ENCODE measurements at places on chromosomes 7 and 10. TPM values are rescaled to one million over a fixed set of nuclear protein-coding genes. Genes with fewer than 3 reads are reported as not detected.

- DNase-seq: no peak
Observed at GRCh38 chr7:80678707-80679106, 40.3 kb downstream of the CD36 start.

The MAT1A gene
- under 0.01 TPM for total RNA-seq

- no peak for DNase-seq
Observed at GRCh38 chr7:120431016-120431415, 158.0 kb downstream of the KCND2 start.

The SLC13A1 gene
- not detected for total RNA-seq

DNA sequence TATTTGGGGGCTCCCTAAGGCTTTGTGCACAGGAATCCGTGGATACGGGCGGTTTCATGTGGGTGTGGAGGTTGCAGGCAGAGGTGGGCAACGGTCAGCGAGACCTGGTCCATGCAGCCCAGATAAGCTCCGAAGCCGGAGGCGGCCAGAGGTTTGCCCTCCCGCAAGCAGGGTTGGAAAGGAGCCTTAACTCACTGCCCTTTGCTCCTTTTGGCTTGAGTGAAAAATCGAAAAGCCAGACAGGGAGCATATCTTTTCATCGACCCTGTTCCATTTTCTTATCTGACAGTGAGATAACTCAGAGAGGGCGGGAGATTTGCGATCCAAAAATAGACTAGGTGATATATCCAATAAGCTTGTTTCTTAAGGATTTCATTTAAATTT, 1.5 kb downstream of the GRM3 start:
- DNase-seq: no peak

The PPP1R9A gene
- total RNA-seq: 4.0 TPM

The LEP gene
- under 0.01 TPM for total RNA-seq

DNA sequence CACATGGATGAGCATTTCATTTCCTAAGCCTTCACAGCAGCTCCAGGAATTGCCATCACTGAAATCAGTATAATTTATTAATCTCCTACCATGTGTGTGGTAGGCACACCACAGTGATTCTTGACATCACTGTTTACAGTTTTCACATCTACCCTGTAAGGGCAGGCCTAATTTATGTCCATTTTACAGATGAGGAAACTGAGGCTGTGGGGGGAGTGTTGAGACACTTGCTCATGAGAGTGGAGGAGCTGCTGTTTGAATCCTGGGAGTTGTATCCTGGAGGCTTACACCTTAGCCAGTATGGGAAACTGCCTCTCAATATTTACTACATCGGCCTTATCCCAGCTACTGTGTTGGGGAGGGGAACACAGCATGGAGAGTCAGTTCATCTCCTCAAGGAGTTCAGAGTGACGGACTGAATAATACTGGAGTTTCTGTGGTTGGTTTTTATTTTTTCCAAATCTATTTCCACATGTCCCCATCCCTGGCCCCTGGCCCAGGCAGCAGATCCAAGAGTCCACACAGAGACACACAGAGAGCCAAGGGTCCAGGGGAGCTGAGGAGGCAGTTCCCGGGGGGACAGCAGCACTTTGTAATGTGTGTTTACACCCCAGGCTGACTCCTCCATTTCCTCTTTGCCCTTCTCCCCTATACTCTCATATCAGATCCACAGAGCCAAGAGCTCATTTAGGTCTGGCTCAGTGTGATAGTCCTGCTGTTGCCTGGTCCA, 13.2 kb downstream of the UBTD1 start:
- no peak for DNase-seq

The CLDN12 gene
- 11.0 TPM for total RNA-seq

DNA sequence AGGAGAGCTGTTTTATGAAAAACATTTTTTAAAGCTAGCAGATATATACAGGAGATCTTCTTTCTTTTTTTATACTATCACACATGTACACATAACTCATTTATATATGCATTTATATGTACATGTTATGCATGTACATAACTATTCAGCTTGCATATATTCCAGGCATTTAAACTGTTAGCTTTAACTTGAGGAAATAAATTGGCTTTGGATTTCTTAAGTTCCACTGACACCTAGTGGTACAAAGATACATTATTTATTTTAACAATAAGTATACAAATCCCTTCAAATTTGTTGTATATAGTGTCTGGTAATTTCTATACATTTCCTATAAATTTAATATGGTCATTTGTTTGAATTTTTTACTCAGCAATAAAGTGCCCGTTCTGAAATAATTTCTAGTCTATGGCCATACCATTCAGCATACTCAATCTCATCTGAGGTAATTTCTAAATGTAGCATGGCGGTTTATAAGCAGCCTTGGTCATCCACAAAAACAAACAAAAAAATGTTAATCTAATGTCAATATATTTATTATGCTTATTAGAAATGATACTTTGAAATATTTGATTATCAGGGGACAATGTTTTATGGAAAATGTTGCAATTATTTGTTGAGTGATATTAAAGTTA, 11.6 kb downstream of the ZDHHC6 start:
- DNase-seq: peak; percentile 73

DNA sequence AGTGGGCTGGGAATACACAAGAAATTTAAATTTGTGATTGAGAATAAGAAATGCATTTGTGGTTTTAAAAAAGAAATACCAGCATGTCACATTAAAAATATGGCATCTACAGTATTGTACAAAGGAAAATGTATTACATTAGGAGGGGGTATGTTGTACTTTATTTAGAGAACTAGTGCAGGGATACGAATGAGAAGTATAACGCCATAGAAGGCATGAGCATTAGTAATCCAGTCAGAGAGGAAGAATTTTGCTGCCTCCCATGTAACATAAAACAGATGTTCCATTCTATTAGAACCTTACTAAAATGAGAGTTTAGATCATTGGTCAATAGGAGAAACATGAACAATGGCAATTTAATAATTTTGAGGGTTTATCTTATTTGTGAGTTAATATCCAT, 182.2 kb downstream of the ADK start:
- no peak for DNase-seq

- no peak for DNase-seq
Observed at GRCh38 chr10:73094986-73095480, 1.6 kb downstream of the P4HA1 start.

GRCh38 chr7:16891874-16892643, 10.3 kb upstream of the AGR3 start:
- DNase-seq: no peak

The RSPH10B2 gene
- total RNA-seq: under 0.01 TPM

The MBL2 gene
- not detected for total RNA-seq

The SLC16A9 gene
- 0.81 TPM for total RNA-seq

- DNase-seq: no peak
Observed at GRCh38 chr10:133157662-133158436, 2.2 kb upstream of the KNDC1 start.

The SLC29A4 gene
- 1.3 TPM for total RNA-seq

The TMEM270 gene
- total RNA-seq: not detected

The NEBL gene
- 0.27 TPM for total RNA-seq

DNA sequence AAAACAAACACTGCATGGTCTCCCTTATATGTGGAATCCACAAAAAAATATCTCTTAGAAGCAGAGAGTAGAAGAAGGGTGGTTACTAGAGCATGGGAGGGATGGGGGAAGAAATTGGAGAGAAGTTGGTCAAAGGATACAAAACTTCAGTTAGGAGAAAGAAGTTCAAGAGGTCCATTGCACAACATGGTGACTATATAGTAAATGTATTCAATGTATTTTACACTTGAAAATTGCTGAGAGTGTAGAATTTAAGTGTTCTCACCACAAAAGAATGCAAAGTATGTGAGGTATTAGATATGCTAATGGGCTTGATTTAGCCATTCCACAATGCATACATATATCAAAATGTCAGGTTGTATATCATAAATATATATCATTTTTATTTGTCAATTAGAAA, 232.0 kb upstream of the CELF2 start:
- DNase-seq: no peak

GRCh38 chr7:158060216-158060615, 527.4 kb downstream of the PTPRN2 start:
- DNase-seq: no peak

DNA sequence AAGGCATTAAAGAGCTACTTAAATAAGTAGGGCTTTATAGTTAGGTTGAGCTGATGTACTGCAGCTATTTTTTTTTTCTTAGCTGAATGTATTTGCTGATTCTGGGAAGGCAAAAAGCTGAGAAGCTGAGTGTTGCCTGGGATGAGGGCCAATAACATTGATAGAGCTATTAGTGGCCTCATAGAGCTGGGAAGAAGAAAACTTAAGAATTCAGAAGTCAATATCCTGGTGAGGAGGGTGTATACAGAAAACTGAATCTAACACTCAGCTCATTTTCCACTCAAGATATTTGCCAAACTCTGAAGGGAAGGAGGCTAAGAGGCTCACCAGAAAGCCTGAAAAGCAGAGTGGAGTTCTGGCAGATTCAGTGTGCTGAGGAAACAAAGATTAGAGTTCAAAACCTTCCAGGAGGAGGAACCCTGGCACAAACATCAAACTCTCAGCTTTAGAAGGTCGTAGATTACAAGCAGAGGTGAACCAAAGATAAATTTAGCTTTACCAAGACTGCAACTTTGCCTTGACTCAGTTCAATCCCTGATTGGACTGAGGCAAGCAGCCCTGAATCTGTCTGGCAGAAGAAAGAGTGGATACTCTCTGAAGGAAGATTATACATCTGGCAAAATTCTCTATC, 11.3 kb downstream of the PPP1R3C start:
- DNase-seq: no peak

- no peak for DNase-seq
Observed at GRCh38 chr10:17101910-17102266, 27.7 kb downstream of the CUBN start.

DNA sequence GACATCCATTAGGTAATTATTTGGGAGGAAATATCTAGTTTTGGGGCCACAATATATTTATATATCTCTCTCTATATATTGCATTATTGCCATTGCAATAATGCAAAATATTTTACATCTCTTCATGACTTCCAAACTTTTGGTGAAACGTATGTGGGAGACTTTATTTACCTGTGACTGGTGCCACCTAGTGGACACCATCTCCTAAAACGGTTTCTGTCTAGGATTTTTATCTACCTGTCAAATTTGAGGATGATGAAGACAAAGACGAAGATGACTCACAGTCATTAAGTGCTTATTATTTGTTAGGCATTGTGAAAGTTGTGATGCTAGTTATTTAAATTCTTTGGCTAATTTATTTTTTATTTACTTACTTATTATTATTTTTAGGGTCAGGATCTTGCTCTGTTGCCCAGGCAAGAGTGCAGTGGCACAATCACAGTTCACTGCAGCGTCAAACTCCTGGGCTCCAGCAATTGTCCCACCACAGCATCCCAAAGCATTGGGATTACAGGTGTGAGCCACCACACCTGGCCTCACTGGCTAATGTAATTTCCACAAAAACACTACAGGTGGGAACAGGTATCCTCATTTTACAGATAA, 18.7 kb upstream of the CBLL1 start:
- peak; percentile 69 for DNase-seq

GRCh38 chr10:22837351-22837750, 90.5 kb upstream of the ARMC3 start:
- DNase-seq: no peak

The SLC26A5 gene
- not detected for total RNA-seq

The ABCB4 gene
- total RNA-seq: 0.27 TPM

DNA sequence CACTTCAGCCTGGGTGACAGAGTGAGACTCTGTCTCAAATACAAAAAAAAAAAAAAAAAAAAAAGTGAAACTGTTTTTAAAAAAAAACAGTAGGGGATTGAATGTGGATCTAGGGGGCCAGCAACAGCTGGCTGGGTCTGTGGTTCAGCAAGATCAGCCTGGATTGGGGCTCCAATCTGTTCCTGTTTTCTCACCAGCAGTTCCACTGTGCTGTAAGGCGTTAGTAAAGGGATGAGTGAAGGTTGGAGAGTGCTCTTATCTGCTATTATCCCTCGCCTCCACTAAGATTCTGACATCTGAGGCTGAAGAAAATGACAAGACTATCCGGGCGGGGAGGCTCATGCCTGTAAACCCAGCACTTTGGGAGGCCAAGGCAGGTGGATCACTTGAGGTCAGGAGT, 41.6 kb upstream of the GTF2IRD1 start:
- no peak for DNase-seq

The HABP2 gene
- total RNA-seq: 0.27 TPM

DNA sequence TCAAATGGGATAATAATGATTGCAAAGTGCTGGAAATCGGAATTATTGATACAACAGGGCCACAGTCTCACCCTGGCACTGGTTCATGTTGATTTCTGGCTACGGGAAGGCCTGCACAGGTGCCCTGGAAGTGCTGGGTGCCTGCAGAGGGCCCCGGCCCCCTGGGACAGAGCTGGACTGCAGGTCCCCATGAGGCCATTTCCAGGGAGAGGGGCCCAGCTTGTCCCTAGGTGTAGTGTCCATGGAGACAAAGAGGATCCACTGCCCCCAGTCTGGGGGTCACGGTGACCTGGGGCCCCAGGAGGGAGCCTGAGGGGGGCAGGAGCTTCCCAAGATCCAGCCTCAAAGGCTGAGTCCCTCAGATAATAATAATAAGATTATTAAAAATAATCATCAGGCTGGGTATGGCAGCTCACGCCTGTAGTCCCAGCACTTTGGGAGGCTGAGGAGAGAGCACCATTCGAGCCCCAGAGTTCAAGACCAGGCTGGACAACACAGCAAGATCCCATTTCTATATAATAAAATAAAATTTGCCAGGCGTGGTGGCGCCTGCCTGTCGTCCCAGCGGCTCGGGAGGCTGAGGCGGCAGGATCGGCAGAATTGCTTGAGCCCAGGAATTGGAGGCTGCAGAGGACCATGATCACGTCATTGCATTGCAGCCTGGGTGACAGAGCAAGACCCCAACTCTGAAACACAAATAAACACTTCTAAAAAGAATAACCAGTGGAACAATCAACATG, 98.1 kb downstream of the MICALL2 start:
- DNase-seq: no peak

The CALML3 gene
- total RNA-seq: not detected

The TAS2R41 gene
- 1.3 TPM for total RNA-seq

GRCh38 chr10:104349623-104350126, 4.0 kb upstream of the CFAP58 start:
- DNase-seq: no peak

GRCh38 chr10:92404612-92405418, 113.8 kb downstream of the MARCHF5 start:
- DNase-seq: no peak

The RNF148 gene
- total RNA-seq: not detected

The INA gene
- not detected for total RNA-seq

DNA sequence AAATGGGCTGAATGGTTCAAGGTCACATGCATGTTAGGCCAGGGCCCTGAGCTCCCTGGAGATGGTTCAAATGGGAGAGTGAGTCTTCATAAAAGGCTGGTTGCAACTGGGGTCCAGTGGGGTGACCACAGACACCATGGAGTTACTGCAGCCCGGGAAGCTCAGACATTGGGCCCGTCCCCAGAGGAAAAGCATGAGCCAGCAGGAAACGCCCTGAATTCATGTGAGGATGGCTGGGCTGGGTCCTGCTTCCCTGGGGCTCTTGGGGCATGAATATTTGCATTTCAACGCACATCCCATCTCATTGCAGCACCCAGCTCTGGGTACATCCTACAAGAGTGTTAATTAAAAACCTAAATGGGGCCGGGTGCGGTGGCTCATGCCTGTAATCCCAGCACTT, 549.0 kb downstream of the TCERG1L start:
- no peak for DNase-seq

The VWDE gene
- total RNA-seq: 7.5 TPM

The ANKRD30A gene
- not detected for total RNA-seq
